Urinary bladder (tissue), 4 donors: ENCODE measurements at places on chromosomes 1 and 21.

- DNase-seq, result no peak
Observed at GRCh38 chr1:185376288-185376687, 59.2 kb upstream of the IVNS1ABP start.

GRCh38 chr1:31923901-31924535, 14.2 kb downstream of the PTP4A2 start:
- DNase-seq, result no peak

DNA sequence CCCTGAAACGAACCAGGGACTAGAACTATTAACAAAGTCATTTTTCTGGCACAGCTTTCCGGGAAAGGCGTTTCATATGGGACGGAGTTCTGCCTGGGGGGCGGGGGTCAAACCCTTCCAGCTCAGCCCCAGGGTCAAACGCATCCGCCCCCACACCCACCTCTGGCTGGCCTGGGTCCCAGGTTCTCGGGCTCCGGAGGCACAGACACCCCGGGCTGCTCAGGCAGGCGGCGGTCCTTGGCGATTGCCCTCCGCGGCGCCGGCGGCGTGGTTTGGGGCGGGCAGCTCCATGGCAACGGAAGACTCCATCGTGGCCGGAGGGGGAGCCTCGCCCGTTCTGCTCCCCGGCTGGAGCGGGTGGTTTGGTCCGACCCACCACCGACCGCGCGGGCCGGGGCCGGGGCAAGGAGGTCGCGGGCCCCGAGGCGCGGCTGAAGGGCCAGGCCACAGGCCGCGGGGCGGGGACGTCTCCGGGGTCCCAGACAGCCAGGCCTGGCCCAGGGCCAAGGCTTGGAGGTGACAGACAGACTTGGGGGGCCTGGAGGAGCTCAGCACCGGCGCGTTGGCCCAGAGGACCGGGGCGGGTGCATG, at the start of gene CFAP74:
CFAP74 (minus strand) TSS at position 246 of the 591 bp plus-strand sequence. CDS start 12,830 bp downstream, outside the sequence.
- no peak for DNase-seq

- no peak for DNase-seq
Observed at GRCh38 chr1:14656384-14656937, 58.0 kb downstream of the KAZN start.

DNA sequence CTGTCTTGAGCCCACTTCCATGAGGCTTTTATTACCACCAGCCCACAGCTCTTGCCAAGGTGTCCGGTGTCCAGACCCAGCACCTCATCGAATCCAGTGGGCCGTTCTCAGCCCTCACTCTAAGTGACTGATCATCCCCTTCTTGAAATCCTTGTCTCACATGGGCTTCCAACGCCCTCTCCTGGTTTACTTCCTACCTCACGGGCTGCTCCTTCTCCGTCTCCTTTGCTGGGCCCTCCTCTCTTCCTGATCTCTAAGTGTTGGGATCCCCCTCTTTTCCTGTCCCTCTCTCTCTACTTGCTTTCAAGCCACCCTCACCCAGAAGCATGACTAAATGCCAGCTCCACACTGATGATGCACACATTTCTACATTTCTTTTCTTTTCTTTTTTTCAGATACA, 9.0 kb upstream of the RHBG start:
- no peak for DNase-seq

- DNase-seq, result no peak
Observed at GRCh38 chr1:2143814-2144500, 50.6 kb downstream of the FAAP20 start.

DNA sequence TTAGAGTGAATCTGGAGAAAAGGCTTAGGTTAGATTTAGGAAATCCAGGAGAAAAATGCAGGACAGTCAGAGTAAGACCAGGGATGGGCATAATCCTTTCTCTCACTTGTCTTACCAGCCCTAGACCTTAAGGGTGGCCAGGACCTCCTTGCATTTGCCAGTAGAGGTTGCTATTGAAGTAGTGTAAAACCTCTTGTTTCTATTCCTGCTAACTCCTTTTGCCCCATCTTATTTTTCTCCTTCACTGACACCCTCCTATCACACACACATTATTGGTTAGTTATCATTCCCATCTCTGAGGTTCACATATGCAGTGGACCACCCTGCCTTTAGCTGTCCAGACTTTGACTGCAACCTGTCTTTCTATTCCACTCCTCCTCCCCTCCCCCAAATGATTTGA, 75.0 kb upstream of the MACF1 start:
- no peak for DNase-seq

GRCh38 chr21:43209575-43210453, 41.0 kb downstream of the CRYAA start:
- DNase-seq, result no peak

GRCh38 chr1:202858331-202858730, 30.6 kb downstream of the RABIF start:
- no peak for DNase-seq

DNA sequence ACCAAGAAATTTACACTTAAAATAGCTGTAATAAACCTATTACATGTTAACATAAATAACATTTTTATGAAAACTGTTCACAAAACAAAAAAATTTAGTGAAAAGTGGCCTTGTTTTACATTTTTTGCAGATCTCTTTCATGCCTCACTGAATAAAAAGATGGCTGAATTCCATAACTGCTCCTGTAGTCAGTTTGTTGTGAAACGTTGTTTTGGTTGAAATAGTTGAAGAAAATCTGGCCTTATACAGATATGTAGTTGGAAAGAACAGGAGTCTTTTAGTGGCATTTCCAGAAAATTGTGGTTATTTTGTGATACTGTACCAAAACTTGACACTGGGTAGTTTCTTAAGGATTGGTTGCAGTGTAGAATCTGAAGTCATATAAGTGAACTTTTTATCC, 18.1 kb downstream of the ITSN1 start:
- DNase-seq, result no peak

DNA sequence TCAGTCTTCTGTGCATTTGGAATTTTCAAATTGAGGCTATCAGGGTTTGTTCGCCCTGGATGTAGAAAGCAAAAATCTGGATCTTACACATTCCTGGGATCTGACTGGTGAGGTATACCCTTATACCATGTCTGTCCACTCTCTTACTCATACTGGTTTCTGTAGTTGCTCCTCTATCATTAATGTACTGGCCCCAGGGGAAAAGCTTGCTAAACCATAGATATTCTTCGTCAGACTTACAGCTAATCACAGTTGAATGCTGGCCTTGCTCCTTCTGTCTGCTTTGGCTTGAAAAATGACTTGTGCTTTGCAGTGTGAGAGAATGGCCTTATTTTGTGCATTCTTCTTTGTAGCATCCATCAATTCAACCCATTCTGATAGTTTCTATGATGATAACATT, 30.5 kb downstream of the TBCE start:
- no peak for DNase-seq

DNA sequence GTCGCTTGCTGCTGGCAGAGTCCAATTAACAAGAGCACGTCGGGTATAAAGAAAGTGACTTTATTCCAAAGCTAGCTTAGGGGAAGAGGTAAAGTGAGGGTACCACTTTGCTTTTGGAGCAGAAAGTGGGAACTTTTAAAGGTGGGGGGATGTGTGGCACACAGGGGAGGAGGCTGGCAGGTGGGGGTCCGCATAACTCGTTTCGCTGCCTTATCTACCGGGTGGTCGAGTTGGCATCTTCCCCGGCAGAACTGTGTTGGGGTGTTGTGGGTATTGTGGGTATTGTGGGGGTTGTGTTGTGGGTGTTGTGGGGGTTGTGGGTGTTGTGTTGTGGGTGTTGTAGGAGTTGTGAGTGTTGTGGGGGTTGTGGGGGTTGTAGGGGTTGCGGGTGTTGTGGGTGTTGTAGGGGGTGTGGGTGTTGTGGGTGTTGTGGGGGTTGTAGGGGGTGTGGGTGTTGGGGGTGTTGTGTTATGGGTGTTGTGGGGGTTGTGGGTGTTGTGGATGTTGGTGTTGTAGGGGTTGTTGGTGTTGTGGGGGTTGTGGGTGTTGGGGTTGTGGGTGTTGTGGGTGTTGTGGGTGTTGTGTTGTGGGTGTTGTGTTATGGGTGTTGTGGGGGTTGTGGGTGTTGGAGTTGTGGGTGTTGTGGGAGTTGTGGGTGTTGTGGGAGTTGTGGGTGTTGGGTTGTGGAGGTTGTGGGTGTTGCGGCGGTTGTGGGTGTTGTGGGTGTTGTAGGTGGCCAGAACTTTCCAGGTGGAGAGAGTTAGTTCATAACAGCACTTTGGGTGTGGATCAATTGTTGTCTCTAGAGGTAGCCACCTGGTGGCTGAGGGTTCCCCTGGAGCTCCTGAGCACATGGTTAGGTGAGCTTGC, 52.7 kb downstream of the AGPAT3 start:
- DNase-seq, result no peak

GRCh38 chr1:204136814-204137213, 15.0 kb downstream of the ETNK2 start:
- DNase-seq, result no peak

- DNase-seq, result peak; percentile 31
Observed at GRCh38 chr1:59427155-59427554, 130.3 kb downstream of the FGGY start.

DNA sequence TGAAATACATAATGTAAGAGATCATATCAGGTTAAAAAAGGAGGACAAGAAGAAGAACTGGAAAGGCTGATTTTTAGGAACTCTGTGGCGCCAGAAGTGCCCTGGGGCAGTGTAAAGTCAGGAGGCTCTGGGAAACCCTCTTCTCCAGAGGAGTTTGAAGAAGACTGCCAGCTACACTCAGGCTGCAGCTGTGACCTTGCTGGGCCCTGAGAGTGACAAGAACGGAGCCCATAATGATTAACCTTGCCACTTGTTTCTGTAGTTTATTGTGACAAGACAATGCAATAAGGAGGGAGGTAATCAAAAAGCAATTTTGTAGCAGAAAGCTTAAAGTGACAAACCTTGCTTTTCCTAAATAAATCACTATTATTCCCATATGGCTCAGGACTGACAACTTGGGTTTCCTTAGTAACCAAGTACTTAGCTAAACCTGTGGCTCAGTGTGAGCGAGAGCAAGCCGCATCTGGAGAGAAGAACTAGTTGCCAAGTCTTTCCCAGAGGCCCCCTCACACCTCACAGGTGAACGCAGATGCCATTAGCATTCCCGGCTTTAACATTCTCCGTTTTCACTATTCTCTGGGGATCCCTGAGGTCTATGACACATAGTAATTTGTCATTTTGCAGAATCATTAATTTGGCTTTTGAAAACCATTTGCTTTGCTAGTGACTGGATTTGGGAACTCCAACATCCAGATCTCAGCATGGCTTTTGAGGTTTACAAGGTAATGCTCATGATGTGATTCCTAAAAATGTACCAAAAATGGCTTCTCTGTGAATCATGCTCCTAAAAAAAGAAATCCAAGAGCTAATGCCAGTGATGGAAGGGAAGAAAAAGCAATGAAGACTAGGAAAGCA, 115.9 kb downstream of the OMA1 start:
- DNase-seq, result no peak

- no peak for DNase-seq
Observed at GRCh38 chr1:213179784-213180183, 128.7 kb downstream of the RPS6KC1 start.

DNA sequence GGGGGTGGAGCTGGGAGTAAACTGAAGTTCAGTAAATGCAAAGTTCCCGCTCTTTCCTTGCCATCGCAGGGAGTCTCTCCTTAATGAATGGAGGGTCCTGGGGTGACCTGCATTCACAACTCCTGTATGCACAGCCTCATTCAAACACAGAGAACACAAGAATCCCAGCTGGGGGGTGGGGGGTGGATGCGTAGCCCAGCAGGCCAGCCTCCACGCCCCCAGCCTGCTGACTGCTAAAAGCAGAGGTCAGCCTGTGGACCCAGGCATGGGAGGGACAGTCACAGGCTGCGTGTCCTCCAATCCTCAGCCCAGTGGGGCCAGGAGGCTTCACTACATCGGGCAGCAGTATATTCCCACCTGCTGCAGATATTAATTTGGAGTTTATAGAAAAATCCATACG, 263.1 kb downstream of the GRIK3 start:
- no peak for DNase-seq
